ENCODE measurements at places on chromosomes 7 and 10. TPM values are rescaled to one million over a fixed set of nuclear protein-coding genes. Genes with fewer than 3 reads are reported as not detected.

GRCh38 chr7:141785706-141786552 lies 4.1 kb upstream of the TAS2R5 start:
- H3K27me3 ChIP-seq, result no peaks in the 10 kb centered on the region
- no peak overlapping the region for H3K27ac ChIP-seq
- peaks cover 18% of the 10 kb centered on the region for H3K36me3 ChIP-seq
- H3K4me1 ChIP-seq, result no peaks in the 10 kb centered on the region

DNA sequence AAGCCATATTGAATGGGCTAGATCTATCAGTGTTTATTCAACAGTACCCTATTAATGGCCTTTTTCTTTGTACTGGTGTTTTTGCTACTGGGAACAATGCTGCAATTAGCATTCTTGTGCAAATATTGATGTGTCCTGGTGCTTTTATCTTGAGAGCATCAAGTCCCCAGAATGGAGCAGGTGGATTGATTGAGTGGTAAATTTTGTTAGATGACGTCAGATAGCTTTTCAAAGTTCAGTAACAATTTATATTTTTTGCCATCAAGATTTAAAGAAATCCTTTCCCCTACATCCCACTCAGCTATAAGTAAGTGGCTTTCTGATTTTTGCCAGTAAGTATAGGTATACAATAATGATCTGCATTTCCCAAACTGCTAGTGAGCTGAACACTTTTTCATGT lies 63.4 kb upstream of the SYPL1 start:
- no peaks in the 10 kb centered on the region for H3K36me3 ChIP-seq
- H3K4me1 ChIP-seq, result peaks cover 5% of the 10 kb centered on the region
- H3K4me3 ChIP-seq, result no peak overlapping the region
- DNase-seq, result no peak
- no peak overlapping the region for H3K27ac ChIP-seq
- H3K27me3 ChIP-seq, result no peaks in the 10 kb centered on the region

DNA sequence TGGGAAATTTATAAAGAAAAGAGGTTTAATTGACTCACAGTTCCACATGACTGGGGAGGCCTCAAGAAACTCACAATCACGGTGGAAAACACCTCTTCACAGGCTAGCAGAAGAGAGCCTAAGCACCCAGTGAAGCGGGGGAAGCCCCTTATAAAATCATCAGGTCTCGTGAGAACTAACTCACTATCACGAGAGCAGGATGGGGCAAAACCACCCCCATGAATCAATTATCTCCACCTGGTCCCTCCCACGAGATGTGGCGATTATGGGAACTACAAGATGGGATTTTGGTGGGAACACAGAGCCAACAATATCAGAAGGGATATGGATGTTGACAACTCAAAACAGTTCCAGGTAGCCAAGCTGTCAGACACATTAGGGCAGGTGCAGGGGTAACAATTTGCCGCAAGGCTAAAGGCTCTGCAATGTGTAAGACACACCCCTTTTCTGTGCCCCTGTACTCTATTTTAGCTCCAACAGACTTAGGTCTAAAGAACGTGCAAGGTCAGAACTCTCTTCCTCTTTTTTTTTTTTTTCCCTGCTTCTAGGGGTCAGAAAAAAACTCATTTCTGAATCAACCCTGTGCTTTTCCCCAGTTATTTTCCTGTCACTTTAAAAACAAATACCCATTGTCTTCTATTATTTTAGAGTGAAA lies 30.7 kb upstream of the RBM20 start:
- no peak overlapping the region for H3K4me3 ChIP-seq
- H3K36me3 ChIP-seq, result no peaks in the 10 kb centered on the region

DNA sequence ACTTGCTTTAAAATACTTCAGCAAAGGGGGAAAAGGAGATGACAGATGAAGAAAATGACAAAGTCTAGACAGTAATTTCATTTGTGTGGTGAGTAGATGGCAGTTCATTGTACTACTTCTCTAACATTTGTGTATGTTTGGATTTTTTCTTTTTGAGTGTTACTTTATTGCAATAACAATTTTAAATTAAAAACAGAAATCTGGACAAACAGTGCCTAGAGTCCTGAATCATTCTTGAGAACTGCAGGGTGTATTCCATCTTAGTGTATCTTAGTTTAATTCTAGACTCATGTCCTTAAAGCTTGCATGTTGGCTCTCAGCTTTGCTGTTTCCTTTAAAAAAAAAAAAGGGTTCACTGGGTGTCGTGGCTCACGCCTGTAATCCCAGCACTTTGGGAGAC lies 31.1 kb downstream of the HOXA1 start:
- DNase-seq, result no peak
- H3K27me3 ChIP-seq, result no peaks in the 10 kb centered on the region
- no peak overlapping the region for H3K4me3 ChIP-seq
- no peaks in the 10 kb centered on the region for H3K36me3 ChIP-seq

DNA sequence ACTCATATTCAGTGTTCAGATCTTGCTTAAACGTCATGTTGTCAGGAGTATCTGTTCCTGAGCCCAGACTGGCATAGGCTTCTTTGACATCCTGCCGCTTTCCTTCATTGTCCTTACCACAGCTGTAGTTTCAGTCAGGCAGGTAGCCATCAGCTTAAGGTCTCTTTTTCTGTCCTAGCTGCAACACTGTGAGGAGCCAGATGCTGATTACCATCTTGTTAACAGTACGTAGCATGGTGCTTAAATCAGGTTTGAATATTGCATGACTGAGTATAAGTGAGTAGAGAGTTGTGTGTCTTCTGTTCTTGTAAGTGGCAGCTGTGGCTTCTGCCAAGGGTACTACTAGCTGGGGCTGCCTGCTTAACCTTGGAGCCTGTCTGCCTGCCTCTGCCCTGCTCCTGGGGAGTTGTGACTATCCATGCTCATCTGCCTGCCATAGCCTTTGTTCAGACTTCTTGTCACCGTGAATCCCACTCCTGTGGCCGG lies 92.6 kb downstream of the MAPK8 start:
- no peak overlapping the region for H3K4me3 ChIP-seq
- no peak overlapping the region for H3K27ac ChIP-seq
- DNase-seq, result no peak
- no peaks in the 10 kb centered on the region for H3K27me3 ChIP-seq
- H3K36me3 ChIP-seq, result no peaks in the 10 kb centered on the region
- peaks cover 5% of the 10 kb centered on the region for H3K4me1 ChIP-seq

GRCh38 chr10:102268375-102268888 lies 23.1 kb downstream of the GBF1 start:
- H3K36me3 ChIP-seq, result no peaks in the 10 kb centered on the region
- H3K27me3 ChIP-seq, result no peaks in the 10 kb centered on the region
- no peak overlapping the region for H3K4me3 ChIP-seq
- no peak for DNase-seq
- H3K4me1 ChIP-seq, result no peaks in the 10 kb centered on the region

GRCh38 chr7:17940951-17941431 lies 697 bp upstream of the SNX13 start:
- H3K27me3 ChIP-seq, result no peaks in the 10 kb centered on the region
- DNase-seq, result no peak
- H3K4me1 ChIP-seq, result no peaks in the 10 kb centered on the region
- peak overlapping the region; percentile 97 for H3K4me3 ChIP-seq
- no peaks in the 10 kb centered on the region for H3K36me3 ChIP-seq

DNA sequence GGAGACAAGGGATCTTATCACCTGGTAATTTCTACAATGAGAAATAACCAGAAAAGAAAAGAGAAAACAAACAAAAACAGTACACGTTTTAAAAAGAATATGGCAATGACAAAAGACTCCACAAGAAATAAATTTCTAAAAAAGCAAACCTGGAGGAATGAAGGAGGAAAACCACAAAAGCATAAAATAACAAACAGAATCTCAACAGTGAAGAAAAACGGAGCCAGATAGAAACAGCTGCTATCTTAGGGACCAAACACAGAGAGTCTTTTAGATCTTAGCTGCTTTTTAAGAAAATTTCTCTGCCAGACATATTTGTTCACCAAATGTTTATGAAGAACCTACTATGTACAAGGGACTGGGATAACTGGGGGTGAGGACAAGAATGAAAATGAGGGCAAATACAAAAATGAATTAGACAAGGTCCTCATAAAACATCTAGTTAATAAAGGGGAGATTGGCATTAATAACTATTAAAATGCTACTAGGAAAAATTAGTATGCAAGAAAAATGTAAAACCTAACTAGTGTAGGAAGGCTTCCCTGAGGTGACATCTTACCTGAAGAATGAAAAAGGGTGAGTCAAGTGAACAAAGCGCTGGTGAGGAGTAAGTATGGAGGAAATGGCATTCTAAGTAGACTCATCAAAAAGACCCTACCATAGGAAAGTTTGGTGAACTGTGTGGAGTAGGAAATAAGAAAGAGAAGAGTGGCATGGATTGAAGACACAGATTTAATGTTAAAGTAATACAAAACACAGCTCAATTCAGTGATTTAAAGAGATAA lies 34.3 kb downstream of the WASL start:
- H3K27me3 ChIP-seq, result no peaks in the 10 kb centered on the region
- peaks cover 3% of the 10 kb centered on the region for H3K4me1 ChIP-seq
- no peak overlapping the region for H3K27ac ChIP-seq

DNA sequence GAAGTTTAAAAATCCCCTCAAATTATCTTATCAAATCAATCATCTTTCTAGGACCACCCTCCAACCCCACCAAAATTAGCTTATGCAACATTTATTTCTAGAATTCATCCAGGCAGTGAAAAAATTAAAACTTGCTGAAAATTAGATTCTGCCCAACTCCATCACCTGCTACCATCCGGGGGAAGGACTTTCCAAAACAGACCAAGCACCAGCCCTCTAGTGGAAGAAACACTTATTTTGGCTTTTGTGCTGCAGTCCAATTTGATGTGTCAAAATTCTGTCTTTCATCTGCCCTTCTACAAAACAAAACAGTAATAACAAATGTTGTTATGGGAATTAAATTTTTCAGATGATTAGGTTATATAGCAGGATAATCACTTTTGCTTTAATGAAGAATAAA lies 35.1 kb downstream of the GCC1 start:
- no peak for DNase-seq
- H3K36me3 ChIP-seq, result no peaks in the 10 kb centered on the region
- no peak overlapping the region for H3K4me3 ChIP-seq
- H3K27me3 ChIP-seq, result no peaks in the 10 kb centered on the region
- H3K27ac ChIP-seq, result no peak overlapping the region

DNA sequence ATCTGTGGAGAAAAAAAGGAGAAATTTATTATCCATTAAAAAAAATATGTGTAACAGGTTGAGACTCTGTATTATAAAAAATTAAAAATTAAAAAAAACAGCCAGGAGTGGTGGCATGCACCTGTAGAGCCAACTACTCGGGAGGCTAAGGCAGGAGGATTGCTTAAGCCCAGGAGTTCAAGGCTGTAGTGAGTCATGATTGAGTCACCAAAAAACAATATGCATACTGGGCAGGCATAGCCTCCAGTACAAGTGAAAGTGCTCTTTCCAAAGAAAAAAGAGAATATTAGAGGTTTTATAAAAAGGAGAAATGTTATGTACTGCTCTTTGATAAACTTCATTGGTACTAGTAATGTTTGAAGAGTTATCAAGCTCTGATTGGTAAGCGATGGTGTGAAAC lies 647.1 kb upstream of the ZWINT start:
- no peak overlapping the region for H3K27ac ChIP-seq
- no peaks in the 10 kb centered on the region for H3K27me3 ChIP-seq
- DNase-seq, result no peak

DNA sequence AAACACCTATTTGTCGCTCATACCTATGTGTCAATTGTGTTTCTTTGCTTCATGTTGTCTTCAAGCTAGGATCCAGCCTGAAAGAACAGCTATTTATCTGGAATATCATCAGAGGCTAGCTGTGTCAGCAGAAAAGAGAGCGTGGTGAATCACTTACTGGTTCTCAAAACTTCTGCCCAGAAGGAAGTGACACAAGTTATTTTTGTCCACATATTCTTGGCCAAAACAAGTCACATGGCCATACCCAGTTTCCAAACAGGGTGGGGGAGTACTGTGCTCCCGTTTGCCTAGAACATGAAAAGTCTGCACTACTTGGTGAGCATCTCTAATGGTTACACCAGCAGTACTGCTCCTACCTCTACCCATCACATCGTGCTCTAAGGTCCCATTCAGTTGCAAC lies 160.9 kb upstream of the CSTF2T start:
- H3K27me3 ChIP-seq, result no peaks in the 10 kb centered on the region
- DNase-seq, result no peak
- H3K27ac ChIP-seq, result no peak overlapping the region
- no peaks in the 10 kb centered on the region for H3K4me1 ChIP-seq
- no peak overlapping the region for H3K4me3 ChIP-seq

- H3K4me3 ChIP-seq, result no peak overlapping the region
- H3K4me1 ChIP-seq, result peaks cover 9% of the 10 kb centered on the region
- peaks cover 100% of the 10 kb centered on the region for H3K27me3 ChIP-seq
- no peaks in the 10 kb centered on the region for H3K36me3 ChIP-seq
- H3K27ac ChIP-seq, result no peak overlapping the region
Observed at GRCh38 chr7:97012365-97013133, 7.2 kb downstream of the DLX6 start.

DNA sequence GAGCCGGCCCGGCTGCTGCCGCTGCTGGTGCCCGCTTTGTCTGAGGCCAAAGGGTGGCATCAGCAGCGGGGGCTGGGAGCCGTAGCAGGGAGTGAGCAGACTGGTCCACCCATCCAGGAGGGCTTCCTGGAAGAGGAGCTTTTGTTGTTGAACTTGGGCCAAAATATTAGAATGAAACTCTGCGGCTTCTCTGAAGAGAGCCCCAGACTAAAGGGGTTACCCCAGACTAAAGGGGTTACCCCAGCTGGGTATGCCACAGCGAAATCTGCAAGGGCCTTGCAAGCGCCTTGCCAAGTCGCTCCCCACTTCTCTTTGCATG lies 154.7 kb upstream of the ZMIZ1 start:
- no peak overlapping the region for H3K27ac ChIP-seq
- H3K4me3 ChIP-seq, result no peak overlapping the region
- DNase-seq, result no peak
- no peaks in the 10 kb centered on the region for H3K36me3 ChIP-seq
- peaks cover 17% of the 10 kb centered on the region for H3K4me1 ChIP-seq

GRCh38 chr7:66921396-66921917 lies 432 bp downstream of the TMEM248 start:
- no peak for DNase-seq
- 0 out of 2 replicates have a peak overlapping the region, but pooled peaks have one; percentile 41 for H3K27ac ChIP-seq
- H3K36me3 ChIP-seq, result no peaks in the 10 kb centered on the region
- H3K4me3 ChIP-seq, result peak overlapping the region; percentile 96
- H3K27me3 ChIP-seq, result no peaks in the 10 kb centered on the region

Gene PGAM2
- total RNA-seq, result 1.4 TPM

Gene PHF14
- 70.6 TPM for total RNA-seq

Gene EBLN1
- not detected for total RNA-seq

Gene HOXA2
- total RNA-seq, result not detected

Gene GRID1
- 0.15 TPM for total RNA-seq

Measured in H1 (cell line).